ENCODE measurements at places on chromosomes 7 and 10.

- no peak for DNase-seq
Measured at GRCh38 chr10:21518149-21518640, 7.3 kb downstream of the SKIDA1 start.

GRCh38 chr7:116572036-116572435 lies 47.2 kb downstream of the CAV1 start:
- DNase-seq, result no peak

- no peak for DNase-seq
Measured at GRCh38 chr7:101681170-101682007, 52.3 kb upstream of the MYL10 start.

GRCh38 chr7:542713-543500 lies 23.3 kb upstream of the PDGFA start:
- DNase-seq, result no peak

DNA sequence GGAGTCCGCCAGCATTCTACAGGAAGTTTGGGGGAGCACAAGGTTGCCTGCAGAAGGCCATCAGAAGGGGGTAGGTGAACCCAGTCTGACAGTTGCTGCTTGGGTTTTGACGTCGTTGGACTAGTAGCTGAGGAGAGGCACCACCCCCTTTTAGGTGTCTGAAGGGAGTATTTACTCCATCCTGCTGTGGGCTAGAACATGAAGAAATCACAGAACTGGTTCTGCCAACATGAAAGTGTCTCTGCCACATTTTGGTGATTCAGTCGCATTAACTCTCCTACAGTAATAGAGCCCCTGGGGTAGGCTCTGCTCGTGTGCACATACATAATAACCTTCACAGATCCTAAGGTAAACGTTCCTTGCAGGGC lies 834 bp upstream of the TRIL start:
- no peak for DNase-seq

DNA sequence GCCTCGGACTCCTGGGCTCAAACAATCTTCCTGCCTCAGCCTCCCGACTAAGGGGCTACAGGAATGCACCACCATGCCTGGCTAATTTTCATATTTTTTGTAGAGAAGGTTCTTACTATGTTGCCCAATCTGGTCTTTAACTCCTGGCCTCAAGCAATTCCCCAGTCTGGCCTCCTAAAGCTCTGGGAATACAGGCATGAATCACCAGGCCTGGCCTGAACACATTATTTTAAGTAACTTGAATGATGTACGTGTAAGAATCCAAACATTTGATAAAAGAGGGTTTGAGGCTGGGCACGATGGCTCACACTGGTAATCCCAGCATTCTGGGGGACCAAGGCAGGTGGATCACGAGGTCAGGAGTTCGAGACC lies 13.0 kb upstream of the BAMBI start:
- no peak for DNase-seq

DNA sequence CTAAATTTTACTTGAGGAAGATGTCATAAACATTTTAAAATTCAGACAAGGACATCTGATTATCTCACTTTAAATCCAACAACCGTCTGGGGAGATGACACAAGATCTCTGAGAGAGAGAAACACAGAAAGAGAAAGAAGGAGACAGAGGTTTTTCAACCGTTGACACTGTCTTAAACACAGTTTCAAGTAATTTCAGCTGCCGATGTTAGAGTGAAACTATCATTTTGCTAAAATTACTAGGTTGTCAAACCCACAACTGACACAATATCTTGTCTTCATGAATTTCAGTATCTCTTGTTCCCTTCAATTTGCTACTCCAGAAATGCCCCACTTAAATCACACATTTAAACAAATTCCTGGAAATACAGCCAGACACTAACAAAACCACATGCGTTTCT lies 174.8 kb downstream of the RAPGEF5 start:
- no peak for DNase-seq

GRCh38 chr10:113108194-113108835 lies 158.3 kb downstream of the TCF7L2 start:
- peak; percentile 30 for DNase-seq

- DNase-seq, result no peak
Measured at GRCh38 chr7:16423761-16424160, 2.4 kb upstream of the CRPPA start.

DNA sequence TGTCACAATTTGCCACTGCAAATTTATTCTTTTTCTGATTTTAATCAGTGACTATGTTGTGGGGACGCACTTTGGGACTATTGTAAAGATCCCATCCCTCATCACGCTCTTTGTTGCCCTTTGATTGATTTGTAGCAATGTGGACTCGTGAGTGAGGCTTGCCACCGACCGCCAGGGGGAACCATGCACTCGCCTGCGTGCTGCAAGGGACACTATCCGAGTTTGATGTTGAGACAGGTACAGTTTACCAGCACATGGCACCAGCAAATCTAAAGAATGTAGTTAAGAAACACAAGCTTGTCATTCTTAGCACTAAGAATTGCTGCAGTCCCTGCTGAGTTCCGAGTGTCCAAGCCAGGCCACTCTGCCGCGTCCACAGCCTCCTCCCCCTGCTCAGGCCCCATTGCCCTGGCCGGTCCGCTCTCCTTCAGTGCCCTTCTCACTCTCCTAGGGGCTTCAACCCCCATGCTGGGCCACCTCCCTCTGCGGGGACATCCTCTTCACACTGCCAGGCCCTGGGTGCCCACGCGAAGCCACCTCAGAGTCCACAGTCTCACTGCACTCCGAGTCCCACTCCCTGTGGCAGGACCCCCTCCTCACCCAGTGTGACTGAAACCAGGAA lies 2.0 kb upstream of the SFTPA2 start:
- peak; percentile 58 for DNase-seq

DNA sequence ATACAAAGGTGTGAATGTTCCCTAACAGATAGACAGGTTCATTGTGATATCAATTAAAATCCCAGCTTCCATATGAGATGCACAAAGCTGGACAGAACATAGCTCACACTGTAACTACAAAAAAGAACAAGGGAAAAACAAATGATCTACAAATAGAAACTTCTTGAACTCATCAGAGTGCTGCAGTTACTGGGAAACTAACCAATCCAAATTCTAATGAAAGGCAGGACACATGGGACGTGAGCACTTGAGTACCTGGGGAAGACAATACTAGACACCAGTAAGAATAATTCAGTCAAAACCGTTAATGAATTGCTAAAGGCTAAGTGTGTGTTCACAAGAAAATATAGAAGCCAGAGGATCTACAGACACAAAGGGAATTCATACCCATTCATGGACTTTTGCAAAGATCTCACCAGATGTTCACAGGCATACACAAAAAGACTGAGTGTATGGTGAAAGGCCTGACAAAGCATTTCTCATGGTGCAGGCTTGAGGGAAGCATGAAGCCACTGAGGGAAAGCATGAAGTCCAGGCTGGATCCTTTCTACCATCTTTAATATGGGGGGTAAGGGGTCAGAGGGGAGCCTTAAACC lies 7.8 kb upstream of the GPR22 start:
- no peak for DNase-seq

GRCh38 chr7:55206235-55207029 lies 158.7 kb upstream of the LANCL2 start:
- no peak for DNase-seq

GRCh38 chr7:51158211-51158610 lies 158.4 kb downstream of the COBL start:
- no peak for DNase-seq

DNA sequence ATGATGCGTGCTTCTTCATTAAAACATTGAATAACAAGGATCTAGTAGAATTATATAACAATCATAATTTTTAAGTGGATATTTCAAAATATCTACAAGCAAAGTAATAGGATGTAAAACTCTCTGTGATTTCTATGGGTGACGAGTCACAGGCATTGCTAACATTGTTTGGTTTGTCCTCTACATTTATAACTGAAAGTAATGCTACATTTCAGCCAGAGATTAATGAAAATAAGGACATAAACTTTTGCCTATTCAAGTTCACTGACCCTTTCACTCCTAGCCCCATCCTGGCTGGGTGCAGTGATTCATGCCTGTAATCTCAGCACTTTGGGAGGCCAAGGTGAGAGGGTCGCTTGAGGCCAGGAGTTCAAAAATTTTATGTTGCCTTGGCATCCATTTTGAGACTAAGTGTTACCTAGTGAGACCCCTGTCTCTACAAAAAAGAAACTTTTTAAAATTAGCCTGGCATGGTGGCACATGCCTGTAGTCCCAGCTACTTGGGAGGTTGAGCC lies 38.4 kb upstream of the HSPA12A start:
- no peak for DNase-seq

DNA sequence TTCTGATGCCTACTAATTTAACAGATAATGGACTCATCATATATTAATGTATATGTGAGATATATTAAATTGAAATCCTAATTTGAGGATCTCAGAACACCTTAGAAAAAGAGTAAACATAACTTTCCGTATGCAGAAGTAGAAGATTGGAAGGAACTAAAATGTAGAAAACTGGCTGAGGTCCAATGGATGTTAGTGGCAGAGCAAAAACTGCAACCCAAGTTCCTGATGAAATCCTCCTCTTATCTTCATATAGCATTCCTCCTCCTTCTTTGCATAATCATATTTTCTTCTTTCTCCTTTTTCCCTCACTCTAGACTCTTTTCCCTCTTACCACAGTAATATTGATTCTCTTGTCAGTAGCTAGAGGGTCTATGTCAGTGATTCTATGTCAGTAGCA lies 6.0 kb downstream of the INA start:
- no peak for DNase-seq

- no peak for DNase-seq
Measured at GRCh38 chr7:17601921-17602320, 303.5 kb downstream of the AHR start.

DNA sequence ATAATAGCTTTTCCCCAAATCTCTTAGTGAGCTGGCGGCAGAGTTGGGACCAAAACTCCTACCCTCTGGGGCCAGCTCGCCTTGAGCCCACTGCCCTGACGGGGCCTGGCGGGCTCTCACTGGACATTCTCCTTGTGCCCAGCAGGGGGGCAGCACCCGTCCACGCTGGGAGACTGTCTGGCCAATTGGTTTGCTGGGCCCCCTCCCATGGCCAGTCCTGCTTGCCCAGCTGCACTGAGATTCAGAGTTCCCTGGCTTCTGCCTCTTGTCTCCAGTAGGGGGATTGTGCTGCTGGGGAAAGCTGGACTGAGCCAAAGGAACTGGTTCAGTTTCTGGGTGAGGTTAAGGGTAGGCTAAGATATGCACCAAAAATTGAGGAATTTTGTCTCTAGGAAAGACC lies 59.8 kb downstream of the RAMP3 start:
- DNase-seq, result no peak

DNA sequence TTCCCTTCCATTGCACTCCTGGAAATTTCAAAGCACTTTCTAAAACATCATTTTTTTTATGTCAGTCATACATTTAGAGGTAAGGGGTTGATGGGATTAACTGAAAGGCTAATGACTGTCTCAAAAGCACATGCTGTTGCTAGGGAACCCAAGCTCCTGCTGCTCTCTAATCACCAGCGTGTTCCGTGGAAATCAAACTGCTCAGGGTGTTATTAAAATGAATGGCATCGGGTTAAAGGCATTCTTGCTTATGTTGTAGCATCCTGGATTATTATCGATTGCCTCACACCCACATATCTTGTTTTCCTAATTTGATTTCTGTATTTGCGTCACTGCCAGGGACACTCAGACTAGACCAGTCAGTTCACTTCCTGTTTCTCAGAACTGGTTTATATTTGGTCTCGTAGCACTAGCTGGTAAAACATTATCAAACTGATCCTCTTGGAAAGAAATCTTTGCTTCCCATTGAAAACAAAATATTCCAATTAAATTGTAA lies 216.5 kb upstream of the MKLN1 start:
- DNase-seq, result no peak

DNA sequence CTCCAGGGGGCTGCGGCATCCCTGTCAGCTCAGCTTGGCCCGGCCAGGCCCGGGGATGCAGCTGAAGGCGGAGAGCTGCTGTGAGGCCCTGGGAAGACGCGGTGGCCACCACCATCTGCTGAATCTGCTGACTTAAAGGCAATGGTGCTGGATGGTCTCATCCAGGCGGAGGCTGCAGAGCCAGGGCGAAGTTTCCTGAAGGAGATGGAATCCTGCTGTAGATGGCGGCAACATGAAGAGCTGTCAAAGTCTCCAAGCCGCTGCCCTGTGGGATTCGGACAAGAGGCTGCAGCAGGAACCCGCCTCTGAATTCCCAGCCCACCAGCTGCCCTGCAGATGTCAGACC lies 200.1 kb downstream of the PTPRN2 start:
- no peak for DNase-seq

DNA sequence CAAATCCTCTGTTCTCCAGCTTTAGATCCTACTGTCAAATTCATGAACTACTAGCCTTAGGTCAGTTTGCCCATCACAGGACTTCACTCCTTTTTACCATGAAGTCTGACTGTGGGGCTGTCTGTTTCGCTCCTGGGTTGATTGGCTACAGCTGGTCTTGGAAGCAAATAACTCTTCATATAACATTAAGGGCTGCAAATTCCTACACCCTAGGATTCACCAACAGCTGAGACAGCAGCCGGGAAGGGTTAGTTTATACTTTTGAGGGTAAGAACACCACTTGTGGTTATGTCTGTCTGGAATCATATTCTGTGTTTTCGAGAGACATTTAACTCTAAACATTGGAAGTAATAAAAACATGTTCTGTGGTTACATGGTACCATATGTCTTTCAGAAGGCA lies 55.9 kb upstream of the KIAA1217 start:
- no peak for DNase-seq

- no peak for DNase-seq
Measured at GRCh38 chr7:18464830-18465229, 30.7 kb upstream of the HDAC9 start.

DNA sequence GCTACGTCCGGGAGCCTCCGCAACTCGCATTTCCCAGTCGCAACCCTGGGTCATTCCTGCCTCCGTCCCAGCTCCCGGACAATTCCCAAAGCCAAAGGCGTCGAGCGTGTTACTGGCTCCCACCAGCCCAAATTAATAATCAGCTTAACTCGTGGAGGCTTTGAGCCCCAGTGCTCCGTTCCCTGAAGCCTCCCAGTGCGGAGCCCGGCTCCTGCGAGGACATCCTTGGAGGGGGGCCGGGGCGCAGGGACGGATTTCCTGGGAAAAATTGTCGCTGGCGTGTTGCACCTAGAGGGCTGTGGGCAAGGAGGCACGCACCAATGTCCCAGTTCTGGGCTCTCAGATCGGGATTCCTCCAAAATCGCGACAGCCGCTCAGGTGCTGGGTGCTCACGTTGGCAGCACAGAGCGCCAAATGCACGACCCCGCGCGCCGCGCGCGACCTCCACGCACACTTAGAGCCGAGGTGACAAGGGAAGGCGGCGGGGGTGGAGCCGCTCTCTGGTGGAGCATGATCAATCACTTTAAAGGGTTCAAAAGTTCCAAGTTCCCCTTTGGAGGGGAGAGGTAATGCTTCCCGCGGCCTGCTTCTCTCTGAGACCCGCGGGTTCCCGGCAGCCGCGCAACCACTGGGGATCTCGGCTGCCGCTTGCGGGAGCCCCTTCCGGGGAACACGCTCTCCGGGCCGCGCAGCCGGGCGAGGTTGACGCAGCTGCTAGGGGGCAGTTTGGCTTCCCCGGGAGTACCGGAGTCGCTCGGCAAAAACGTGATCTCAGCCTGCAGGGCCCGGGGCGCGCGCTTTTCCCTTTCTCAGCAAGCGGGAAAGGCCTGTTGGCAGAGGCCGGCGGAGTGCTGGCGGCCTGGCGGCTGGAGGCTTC lies 25.5 kb downstream of the SKIDA1 start:
- no peak for DNase-seq

GRCh38 chr7:7969306-7970236 lies 975 bp downstream of the GLCCI1 start:
- DNase-seq, result peak; percentile 20

- DNase-seq, result no peak
Measured at GRCh38 chr10:110456523-110457091, 41.1 kb upstream of the DUSP5 start.
